ENCODE measurements at places on chromosomes 7 and 10.

DNA sequence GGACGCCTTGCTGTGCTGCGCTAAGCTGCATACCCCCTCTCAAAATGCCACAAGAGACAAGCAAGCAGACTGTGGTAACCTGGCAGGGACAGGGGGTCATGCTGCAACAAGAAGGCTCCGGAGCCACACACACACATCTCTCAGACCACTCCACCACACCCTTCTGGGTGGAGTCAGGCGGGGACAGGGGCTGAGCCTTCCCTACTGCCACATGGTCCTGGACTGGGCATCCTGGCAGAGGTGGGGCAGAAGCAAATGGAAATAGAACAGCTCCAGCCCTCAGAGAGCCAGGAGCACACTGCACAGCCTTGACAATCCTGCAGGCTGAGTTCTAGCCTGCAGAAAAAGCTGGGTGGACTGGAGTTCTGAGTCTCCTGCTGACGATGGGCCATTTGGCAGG lies 28.4 kb upstream of the NPFFR1 start:
- no peak for DNase-seq

- DNase-seq, result no peak
Measured at GRCh38 chr10:22690614-22691431, 23.6 kb downstream of the PIP4K2A start.

DNA sequence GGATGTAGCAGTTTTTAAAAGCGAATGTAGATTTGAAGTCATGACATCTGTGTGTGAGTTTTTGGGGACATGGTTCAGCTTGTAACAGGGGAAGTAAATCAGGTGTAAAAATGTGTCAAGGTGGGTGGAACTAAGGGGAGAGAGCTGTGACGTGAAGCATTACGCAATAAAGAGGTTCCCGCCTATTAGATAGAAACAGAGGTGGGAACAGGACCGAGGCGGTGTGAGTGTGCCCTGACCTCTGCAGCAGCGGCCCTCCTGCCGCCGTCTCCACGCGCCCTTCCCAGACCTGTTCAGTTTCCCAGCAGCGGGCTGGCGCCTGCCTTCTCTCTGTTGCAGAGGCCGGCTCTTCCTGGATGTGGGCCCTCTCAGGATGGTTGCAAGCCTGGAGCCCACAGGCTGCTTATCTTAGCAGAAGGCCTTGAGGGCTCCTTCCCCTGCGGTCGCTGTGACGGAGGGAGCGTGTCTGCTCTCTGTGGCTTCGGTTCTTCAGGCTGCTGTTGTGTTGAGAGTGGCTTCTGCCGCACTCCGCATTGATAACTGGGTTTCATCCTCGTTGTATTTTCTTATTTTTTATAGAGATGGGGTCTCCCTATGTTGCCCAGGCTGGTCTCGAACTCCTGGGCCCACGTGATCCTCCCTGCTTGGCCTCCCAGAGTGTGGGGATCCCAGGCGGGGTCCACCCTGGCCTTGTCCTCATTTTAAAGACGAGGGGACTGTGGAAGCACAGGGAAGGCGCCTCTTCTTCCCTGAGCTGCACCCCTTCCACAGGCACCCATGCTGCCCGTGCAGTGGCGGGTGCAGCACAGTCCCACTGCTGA lies 65.0 kb downstream of the DNAJB6 start:
- no peak for DNase-seq

DNA sequence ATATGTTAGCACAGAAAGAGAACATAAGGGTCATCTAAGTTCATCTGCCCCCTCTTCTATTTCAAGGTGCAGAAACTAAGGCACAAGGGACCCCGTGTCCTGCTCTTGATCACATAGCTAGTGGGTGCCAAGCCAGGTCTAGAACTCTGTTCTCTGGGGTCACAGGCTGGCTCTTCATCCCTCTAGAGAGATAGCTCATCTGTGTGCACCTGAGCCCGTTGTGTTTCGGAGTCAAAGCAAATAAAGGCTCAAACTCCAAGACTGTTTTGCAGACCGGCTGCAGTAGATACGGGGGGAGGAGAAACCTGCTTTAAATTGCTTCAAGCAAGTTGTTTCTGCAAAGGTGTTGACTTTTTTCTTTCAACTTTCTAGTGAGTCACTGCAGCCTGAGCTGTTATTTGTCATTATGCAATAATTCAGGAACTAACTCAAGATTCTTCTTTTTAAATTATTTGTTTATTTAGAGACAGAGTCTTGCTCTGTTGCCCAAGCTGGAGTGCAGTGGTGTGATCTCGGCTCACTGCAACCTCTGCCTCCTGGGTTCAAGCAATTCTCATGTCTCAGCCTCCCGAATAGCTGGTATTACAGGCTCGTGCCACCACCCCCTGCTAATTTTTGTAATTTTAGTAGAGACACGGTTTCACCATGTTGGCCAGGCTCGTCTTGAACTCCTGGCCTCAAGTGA lies 6.5 kb downstream of the BLVRA start:
- DNase-seq, result no peak

GRCh38 chr10:18303851-18304801 lies 163.9 kb downstream of the CACNB2 start:
- DNase-seq, result no peak

- DNase-seq, result no peak
Measured at GRCh38 chr10:114575417-114576131, 82.5 kb downstream of the ABLIM1 start.

DNA sequence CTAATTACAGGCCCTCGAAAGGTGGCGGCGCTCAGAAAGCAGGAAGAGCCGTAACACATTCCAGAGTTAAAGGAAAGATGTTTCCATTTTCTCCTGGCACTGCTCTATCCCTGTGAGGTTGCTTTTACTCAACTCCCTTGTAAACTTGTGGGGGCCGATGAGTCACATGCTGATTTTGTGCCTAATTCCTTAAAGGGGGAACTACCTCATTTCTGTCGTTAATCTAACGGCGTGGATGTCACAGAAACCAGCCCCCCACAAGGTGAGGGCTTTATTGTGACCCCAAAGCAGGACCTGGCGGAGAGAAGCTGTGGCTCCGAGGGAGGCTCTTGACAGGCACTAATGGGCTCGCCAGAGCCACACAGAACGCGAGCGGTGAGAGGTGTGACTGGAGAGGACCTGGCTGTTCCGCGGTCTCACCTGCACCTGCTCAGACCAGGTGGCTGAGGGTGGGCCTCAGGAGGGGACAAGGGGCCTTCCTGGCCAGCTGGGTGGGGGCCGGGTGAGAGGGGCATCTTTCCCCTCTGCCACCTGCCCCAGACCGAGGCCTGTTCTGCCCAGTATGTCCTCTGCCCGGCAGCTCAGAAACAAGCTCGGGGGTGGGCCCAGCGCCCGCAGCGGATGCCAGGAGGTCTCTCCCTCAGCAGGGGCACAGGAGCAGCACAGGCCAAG lies 50.9 kb downstream of the CALML3 start:
- no peak for DNase-seq

DNA sequence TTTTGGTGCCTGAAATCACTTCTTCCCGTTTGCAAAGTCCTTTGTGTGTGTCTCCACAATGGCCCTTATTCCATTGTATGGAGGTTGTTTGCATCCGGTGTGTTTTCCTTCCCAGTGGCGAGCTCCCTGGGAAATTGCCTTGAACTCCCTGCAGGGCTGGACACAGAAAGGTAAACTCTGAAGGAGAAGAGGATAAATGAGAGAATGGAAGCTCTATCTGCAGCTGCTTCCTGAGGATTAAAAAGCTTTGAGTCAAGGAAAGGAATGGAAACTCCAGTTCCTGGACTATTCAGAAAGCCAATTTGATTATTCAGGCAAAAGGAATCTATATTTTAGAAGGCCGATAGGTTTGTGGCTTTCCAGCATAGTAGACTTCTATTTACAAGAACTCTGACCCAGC lies 4.4 kb upstream of the GRK5 start:
- no peak for DNase-seq

Measured in cortex of kidney (tissue), 1 donor.